M059J (cell line): ENCODE measurements at places on chromosomes 1 and 21. TPM values are rescaled to one million over a fixed set of nuclear protein-coding genes. Genes with fewer than 3 reads are reported as not detected.

CDK18 gene
- 0.12 and 1.2 TPM in 2 replicates for total RNA-seq

NPHS2 gene
- total RNA-seq = not detected in 2 replicates

DNASE2B gene
- not detected in 2 replicates for total RNA-seq

HEYL gene
- 0.15 TPM in 1 of 2 replicates, not detected in the other for total RNA-seq

KCNA2 gene
- total RNA-seq = not detected in 2 replicates

APP gene
- total RNA-seq = 278 and 401 TPM in 2 replicates

PROK1 gene
- 1.6 and 1.9 TPM in 2 replicates for total RNA-seq

CYP4X1 gene
- total RNA-seq = not detected in 2 replicates

NBPF10 gene
- total RNA-seq = 0.66 and 1.4 TPM in 2 replicates
